ENCODE measurements at places on chromosomes 1 and 21.

GRCh38 chr1:10250663-10251062, 40.3 kb downstream of the KIF1B start:
- no peak for DNase-seq

GRCh38 chr1:16250524-16251251, 13.7 kb upstream of the CPLANE2 start:
- DNase-seq: no peak

- DNase-seq: peak; percentile 72
Measured at GRCh38 chr21:43864313-43864961, 586 bp upstream of the AGPAT3 start.

DNA sequence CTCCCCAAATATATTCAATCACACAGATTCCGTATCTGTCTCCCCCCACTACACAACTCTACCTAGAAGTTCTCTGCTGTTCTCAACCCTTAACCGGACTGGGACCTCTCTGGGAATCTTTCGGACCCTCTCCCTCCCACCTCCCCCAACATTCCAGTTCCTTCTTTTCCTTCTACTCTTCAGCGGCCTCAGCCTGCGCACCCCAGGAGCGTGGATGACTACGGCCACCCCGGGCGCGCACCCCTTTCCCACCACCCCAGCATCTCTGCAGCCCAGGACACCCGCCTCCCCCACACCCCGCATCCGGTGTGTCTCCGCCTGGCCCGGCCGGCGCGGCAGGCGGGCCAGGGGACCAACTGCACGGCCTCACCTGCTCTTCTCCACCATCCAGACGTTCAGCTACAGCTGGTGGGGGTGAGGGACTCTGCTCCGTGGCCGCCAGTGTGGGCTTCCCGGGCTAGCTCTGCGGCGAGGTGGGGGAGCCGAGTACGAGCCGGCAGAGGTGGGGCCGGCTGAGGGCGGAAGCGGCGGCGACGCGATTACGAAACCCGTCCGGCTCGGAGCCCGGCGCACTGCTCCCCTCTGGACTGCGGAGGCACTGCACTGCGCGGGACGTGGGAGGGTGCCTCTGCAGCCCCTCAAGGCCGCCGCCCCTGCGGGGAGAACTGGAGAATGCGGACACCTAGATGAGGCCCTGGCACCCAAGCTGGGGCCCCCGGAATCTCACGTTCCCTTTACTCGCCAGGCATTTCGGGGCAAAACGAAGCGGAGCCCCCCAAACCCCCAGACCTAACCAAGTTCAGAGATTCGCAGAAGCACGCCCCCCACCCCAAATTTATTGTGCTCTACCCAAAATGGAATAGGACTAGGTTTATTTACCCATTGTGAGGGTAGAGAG, at the start of gene CDC42SE1:
CDC42SE1 (minus strand) TSS at position 514 of the 898 bp plus-strand sequence. CDS start 3,892 bp downstream, outside the sequence.
- peak; percentile 89 for DNase-seq

DNA sequence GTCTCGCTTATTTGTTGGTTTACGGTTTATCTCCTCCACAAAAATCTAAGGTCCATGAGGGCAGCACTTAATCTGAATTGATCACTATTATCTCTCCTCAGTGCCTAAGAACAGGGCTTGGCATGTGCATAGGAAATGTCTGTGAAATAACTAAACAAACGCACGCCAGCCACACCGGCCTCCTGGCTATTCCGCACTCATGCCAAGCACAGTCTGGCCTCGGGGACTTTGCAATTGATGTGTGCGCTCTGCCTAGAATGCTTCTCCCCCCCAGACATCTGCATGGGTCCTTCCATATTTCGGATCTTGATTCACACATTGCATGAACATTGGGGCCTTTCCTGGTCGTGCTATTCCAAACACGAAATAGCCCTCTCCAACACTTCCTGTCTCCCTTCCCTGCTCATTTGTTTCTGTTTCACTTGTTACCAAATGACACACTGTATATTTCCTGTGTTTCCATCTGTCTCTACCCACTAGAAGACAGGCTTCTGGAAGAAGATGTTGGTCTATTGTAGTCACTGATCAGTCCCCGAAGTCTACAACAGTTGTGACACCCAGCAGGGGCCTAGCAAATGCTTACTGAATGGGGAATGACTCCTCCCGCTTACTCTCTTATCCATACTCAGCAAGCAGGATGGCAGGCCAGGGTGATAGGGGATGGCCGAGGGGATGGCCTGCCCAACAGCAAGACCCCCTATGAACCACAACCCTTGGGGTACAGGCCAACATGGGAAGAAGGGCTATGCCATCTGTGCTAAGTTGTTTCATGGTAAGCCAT, 93.9 kb downstream of the GLIS1 start:
- no peak for DNase-seq
